ENCODE measurements at places on chromosomes 4 and X.

- DNase-seq: no peak
Observed at GRCh38 chrX:123277347-123277746, 93.3 kb downstream of the GRIA3 start.

- no peak for DNase-seq
Observed at GRCh38 chr4:70915036-70915815, 13.1 kb downstream of the MOB1B start.

DNA sequence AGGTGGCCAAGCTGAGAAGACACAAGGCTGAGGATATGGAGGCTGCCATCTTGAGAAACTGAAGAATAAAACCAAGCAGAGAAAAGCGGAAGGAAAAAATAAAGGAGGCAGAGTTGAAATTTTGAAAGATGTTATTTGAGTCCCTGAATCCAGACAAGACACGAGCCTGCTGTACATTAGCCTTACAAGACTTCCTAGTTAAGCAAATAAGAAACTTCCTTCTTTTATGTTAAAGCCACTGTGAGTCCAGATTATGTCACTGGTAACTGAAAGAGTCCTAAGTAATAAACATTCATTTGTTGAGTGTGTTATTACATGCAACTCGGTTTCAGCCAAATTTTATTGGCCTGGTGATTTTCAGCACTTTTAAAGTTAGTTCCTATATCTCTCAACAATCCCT lies 30.4 kb downstream of the DRD5 start:
- no peak for DNase-seq

DNA sequence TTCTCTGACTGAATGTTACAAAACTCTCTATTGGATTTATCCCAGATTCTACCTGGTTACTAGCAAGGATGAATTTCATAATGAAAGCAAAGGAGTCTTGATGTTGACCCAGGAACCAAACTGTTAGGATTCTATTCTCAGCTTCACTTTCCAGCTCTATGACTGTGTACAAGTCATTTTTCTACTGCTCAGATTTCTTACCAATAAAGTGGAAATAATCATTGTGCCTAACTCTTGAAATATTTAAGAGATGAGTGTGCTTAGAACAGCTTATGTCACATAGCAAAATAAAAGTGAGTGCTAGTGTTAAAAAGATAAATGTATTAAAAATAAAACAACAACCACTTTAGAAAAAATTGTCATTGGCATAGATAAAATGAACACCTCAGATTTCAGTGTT lies 45.6 kb downstream of the EPHA5 start:
- DNase-seq: no peak

DNA sequence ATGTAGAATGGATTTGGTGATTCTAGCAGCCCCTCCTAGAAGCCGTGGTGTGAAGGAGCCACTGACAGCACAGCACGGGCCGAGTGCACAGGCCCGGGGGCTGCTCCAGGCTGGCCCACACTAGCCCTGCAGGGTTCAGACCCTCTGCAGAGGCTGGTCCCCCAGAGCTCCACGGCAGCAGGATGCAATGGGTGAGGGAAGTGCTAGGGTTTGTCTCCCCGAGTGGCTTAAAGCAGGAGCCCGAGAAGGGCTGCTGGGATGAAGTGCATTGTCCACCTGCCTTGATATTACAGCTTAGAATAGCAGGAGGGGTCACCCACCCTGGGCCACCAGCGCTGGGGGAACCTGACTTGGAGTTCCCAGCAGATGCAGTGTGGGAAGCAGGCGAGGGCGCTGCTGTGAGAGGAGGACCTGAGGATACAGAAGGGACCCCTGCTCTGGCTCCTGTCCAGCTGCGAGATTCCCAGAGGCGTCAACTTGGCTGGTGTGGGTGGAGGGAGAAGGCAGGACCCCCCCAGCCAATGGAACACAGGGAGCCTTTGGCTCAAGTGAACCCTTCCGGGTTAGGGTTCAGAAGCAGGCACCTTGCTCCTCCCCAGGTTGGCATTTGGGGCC lies 30.0 kb downstream of the WDR1 start:
- DNase-seq: no peak
